NCI-H2171 (cell line): ENCODE measurements at places on chromosomes 6 and 20.
A peak's percentile ranks its signal among the peaks of the same experiment; 100 is the strongest.

DNA sequence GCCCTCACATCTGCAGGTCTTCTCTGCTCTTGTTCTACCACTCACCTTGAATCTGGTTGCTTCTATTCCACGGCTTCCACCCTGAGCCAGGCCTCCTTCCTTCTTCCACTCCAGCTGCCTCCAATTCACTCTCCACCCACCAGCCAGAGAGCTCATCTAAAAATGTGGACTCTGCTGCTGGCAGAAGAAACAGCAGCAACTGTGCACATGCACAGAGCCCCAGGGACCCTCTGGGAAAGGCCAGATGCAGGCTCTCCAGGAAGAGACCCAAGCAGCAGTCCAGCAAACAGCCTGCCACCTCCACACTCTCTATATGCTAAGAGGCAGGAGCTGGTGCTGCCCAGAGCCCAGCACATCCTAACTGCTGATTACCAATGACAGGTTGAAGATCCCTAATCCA, 162.6 kb upstream of the TOP1 start:
- no peak for DNase-seq

DNA sequence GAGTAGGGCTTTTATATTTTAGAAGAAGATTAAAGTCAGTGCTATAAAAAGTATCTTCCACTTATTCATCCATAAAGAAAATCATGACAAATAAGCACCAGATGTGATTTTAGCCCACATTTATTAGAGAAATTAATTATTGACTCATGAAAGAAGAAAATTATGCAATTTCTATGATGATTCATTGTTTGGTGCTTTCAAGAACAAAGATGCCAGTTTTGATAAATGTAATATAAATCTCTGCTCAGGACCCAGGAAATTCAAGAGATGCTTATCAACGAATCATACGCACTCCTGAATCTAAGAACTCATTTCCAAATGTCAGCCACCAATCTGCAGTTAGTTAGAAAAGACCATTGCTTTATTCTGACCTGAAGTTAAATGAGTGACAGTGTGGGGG, 211.4 kb downstream of the ARHGAP18 start:
- no peak for DNase-seq

DNA sequence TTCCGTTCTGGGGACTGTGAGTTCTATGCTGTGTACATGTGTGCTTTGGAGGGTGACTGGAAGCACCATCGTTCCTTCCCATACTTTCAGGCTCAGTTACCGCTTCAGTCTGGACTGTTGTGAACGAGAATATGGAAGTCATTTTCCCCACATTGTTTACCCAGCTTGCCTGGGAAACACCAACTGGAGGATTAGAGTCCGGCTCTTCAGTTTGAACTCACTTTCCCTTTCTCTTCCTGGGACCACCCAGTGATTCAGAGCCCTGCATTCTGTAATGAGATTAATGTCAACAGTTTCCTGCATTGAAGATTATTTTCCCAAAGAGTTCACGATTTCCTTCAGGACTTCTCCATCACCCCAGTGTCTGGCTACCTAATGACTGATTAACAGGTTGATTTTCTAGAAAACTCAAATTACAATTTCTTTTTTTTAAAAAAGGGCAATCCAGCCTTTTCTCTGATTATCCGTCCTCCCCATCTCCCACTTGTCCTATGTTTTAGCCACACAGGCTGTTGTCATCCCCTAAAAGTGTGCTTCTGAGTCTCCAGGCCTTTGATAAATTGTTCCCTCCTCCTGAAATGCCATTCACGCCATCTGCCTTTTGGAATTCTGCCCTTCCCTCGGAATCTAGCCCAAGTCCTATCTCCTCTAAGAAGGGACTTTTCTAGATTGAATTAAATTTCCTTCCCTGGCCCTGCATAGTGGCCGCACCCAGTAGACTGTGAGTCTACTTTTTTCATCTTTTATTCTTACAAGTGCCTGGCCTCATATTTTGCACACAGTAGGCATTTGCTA, 3.3 kb upstream of the TAGAP start:
- no peak for DNase-seq

DNA sequence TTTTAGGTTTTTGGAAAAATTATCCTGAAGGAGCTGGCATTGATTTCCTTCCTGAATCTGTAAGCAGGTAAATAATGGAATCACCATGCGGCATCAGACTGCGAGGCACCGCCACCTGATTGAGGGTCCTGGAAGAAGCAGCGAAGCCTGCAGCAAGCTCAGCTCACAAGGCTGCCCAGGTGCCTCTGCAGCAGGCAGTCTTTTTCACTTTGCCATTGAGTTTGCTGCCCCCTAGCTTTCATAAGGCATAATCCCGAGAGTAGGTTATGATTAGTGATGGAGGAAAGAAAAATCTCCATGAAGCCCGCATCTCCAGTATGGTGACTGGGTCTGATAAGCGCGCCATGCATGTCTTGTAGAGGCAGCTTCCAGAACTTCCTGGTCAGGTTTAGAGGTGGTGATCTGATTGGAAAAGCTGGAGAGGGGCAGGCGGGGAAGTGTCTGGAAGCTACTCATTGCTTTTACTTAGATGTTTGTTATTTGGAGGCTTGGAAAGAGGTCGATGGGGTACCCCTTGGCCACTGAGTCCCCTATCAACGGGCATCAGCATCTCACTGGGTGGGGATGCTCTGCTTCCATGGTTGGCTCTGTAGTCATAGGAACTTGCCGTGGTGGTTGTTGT, 26.7 kb downstream of the IYD start:
- DNase-seq: peak; percentile 51

DNA sequence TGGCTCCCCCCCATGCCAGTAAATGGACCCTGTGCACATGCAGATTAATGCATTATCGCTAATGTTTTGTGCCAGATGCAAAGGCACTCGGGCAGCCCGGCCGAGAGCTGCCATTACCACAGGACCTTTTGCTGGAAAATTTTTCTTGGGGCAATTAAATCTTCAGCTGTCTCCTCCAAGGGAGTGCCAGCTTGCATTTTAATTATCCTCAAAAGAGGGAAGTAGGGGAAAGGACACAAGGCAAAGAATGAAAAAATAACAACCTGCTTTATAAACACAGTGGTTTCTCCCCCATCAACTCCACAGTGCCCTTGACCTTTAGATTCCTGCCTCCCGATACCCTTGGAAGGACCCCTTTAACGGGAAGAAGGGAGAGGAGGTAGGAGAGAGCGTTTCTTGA, 48.2 kb downstream of the PDYN start:
- DNase-seq: no peak

GRCh38 chr6:43302126-43302525, 4.1 kb downstream of the SLC22A7 start:
- DNase-seq: no peak

GRCh38 chr20:24469116-24469893, at the start of gene SYNDIG1:
Gene SYNDIG1 (plus strand): TSS chr20:24469629. CDS start chr20:24543098, 73,469 bp downstream.
- peak; percentile 54 for DNase-seq

DNA sequence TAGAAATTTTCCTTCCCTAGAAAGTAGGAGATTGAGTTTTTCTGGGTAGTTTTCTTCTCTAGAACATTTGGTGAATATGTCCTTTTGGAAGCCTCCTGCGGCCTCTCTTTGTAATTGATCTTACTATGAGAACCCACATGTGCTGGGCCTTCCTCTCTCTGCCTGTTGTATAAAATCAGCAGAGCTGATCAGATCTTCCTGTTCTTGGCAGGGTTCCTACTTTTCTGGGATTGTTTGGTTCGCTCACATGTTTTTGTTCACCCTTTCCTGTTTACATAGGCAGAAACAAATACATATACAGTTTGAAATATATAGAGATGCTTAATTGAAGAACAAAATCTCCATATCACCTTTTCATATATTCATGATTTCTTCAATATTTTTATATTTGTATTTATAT, 57.8 kb downstream of the IL22RA2 start:
- DNase-seq: no peak

DNA sequence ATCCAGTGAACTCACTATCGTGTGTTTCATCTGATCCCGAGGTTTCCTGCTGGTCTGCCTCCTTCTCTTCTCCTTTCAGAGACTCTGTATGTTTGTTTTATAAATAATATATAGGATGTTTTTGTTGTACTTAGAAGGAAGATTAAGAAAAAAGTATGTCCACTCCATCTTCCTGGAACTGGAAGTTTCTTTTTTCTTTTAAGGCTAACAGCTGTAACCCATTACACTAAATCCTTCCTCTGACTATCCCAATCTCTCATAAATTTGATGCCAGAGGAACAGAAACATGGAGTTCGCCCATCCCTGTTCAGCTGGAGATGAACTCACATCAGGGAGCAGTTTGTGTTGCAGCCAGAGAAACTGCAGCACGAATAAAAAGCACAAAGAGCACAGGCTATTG, 20.7 kb downstream of the RIPK1 start:
- DNase-seq: no peak

- no peak for DNase-seq
Measured at GRCh38 chr20:46948081-46948480, 53.4 kb downstream of the EYA2 start.

DNA sequence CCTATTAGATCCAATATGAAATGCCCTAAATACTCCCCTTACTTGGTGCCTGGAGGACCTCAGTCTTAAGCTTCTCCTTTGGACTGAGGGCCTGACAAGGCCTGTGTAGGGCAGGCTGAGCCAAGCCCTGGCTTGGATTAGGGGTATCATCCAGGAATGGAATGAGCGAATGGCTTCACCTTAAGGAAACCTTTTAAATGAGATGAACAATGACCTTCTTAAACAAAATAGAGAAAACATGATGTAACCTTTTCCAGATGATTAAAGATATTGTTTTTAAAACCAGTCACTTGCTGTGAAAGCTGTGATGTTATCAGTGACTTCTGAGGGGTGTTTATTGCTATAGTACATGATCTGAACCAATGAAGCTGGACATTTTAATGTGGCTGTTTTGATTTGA, 55.5 kb downstream of the TRAF3IP2 start:
- DNase-seq: no peak

DNA sequence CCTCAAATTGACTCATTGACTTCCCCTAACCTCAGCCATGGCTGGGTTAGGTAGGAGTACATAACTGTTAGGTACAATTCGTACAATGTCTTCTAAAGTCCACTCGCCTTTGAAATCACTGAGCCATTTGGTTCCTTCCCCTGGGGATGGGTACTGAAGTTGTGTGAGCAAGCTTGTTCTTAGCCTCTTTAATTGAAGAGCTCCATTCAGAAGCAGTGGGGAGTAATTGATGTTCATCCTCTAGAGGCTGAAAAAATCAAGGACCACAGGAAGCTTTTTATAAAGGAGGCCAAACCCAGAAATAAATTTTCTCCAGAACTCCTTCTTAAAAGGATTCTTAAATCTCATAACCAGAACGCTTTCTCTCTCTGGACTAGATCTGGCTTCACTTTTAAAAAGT, 60.6 kb downstream of the ANKS1A start:
- DNase-seq: no peak

DNA sequence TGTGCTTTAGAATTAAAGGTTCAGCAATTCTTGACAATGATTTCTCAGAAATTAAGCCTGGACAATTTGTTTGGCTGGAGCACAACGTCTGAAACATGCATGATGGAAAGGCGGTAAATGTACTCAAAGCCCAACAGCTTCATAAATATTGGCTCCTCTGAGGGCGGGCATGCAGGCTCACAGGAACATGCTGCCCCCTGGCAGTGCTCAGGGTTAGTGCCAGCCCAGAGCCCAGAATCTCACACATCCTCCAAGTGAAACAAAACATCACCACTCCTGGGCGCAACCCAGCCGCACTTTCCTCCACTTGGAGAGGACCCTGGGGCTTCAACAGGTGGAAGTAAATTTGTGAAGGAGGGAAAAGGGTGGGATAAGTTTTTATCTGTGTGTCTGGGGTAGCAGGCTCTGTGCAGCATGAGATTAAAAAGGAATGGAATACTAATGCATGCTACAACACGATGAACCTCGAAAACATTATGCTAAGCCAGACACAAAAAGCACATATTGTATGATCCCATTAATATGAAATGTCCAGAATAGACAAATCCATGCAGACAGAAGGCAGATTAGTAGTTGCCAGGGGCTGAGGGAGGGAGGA, 54.1 kb upstream of the PTPRT start:
- no peak for DNase-seq

- DNase-seq: no peak
Measured at GRCh38 chr20:4147319-4147718, 132.0 kb upstream of the RNF24 start.

- no peak for DNase-seq
Measured at GRCh38 chr6:24631671-24632070, 14.3 kb downstream of the KIAA0319 start.

- no peak for DNase-seq
Measured at GRCh38 chr20:57252559-57253162, 13.8 kb downstream of the BMP7 start.

DNA sequence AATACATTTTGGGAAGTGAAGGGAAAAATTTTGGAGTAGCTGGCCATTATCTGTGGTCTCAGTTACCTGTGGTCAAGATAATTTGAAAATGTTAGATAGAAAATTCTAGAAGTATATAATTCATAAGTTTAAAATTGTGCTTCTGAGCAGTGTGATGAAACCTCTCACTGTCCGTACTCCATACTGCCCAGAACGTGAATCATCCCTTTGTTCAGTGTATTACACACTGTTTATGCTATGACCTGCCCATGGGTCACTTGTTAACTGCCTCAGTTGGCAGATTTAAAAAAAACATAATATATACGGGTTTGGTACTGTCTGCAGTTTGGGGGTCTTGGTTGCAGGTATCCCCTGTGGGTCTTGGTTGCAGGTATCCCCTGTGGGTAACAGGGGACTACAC, 4.1 kb upstream of the CALHM5 start:
- DNase-seq: no peak

GRCh38 chr6:137282254-137282653, 63.1 kb upstream of the IFNGR1 start:
- DNase-seq: no peak

DNA sequence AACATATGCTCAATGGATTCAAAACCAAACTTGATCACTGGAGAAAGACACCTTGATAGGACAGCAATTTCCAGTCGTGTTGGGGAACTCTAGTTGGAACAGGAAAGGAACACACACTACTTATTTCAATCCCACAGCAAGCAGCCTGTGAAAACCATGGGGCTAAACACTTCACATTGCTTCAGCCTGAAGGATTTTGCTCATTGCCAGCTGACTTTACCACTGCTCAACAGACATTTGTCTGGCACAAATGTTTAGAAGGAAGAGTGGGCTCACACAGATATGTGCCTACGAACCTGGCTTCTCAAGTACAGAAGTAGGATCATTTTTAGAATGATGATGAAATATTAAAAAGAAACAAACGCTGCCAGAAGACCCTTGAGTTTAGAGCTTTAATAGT, 598.1 kb downstream of the PHF3 start:
- peak; percentile 18 for DNase-seq

DNA sequence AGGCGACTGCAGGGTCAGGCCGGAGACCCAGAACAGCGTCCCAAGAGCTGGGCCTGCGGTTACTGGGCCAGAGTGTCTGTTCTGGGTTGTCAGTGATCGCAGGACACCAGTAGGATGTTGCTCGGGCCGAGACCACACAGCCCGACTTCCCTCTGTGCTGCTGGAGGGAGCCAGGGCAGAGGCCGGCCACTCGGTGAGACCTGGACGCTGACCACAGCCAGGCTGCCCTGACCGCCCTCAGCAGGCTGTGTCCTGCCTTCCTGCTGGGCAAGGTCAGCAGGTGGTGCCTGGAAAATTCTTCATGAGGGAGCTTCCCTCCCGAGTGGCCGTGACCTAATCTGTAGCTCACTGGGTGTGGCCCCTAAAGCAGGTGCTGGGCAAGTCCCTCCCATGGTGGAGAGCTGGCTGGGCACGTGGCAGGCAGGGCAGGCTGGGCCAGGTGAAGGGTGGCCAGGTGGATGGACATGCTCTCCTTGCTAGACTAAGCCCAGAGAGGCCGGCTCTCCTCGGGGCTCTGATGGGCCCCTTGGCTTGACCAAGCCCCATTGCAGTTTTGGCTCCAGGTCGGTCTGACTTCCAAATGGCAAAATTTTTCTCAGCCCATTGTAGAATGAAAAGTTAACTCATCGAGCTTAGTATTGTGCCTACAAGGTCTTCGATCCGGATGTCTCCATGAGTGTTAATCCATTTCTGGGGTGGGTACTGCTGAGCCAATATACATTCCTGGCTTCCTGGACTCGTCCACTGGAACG, 1.9 kb downstream of the SLCO4A1 start:
- DNase-seq: no peak
